MCF 10A (cell line): ENCODE measurements at places on chromosomes 4 and X. TPM values are rescaled to one million over a fixed set of nuclear protein-coding genes. Genes with fewer than 3 reads are reported as not detected.

DNA sequence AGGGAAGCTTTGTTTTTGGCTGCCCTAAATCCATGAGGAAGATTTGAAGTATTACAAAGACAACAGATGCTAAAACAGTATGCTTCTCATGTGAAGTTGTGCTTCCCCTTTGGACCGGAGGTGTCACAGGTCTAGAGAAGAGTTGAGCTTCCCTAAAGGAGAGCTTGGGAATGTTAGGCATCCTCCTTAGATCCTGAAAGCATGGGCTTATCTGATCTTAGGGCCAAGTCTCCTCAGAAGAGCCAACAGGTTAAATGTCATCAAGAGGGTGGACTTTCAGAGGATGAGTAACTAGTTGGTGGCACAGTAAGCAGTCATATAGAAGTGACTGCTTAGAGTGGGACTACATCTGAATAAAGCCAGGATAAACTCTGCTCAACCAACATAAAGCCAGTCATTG is 205.4 kb downstream of the RPA4 start:
- no peak overlapping the region for H3K4me3 ChIP-seq
- H3K27ac ChIP-seq, result no peak overlapping the region
- H3K27me3 ChIP-seq, result peaks cover 37% of the 10 kb centered on the region

GRCh38 chrX:123562342-123563146 is 170.3 kb downstream of the THOC2 start:
- H3K4me1 ChIP-seq, result no peaks in the 10 kb centered on the region
- no peak for DNase-seq
- peak overlapping the region; percentile 37 for H3K27ac ChIP-seq
- peaks cover 4% of the 10 kb centered on the region for H3K36me3 ChIP-seq
- H3K27me3 ChIP-seq, result no peaks in the 10 kb centered on the region

DNA sequence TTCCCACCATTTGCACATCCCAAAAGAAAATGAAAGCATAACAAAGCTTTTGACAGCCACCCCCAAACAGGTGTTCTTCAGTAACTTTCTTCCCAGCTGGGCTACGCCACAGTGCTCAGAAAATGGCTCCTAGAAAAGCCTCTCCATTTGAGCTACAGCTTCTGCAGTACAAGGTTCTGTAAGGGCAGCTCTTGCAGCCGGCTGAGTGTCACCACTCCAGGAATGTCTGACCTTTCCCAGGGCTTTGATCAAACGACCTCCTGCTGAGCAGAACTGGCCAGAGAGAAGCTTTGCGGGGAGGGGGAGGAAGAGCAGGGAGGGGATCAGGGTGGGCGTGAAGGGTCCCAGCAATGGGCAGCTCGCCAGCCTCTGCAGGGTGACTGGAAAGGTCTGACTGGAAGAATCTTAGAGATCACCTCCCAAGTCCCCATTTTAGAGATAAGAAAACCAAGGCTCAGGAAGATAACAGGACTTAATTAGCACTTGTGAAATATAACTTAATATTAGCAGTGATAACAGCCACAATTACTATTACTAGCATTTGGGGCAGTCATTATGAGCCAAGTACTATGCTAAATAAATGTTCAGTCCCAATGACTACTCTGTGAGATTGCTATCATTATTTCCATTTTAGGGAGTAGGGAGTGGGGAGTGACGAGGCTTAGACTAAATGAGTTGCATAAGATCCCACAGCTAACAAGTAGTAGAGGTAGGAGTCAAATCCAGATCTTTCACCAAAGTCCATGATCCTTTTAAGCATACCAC is 51.1 kb downstream of the LEF1 start:
- peak; percentile 14 for DNase-seq
- no peaks in the 10 kb centered on the region for H3K27me3 ChIP-seq
- H3K27ac ChIP-seq, result no peak overlapping the region
- no peaks in the 10 kb centered on the region for H3K36me3 ChIP-seq
- H3K4me1 ChIP-seq, result no peaks in the 10 kb centered on the region

Gene TTC29
- total RNA-seq, result not detected in 2 replicates

Gene TASL
- not detected in 2 replicates for total RNA-seq
